Femur (tissue), 1 donor: ENCODE measurements at places on chromosomes 4 and X.

- DNase-seq: peak; percentile 35
Observed at GRCh38 chrX:130170752-130171445, 863 bp upstream of the RAB33A start.

GRCh38 chr4:162535121-162535520, 371.3 kb upstream of the FSTL5 start:
- no peak for DNase-seq

GRCh38 chr4:80185787-80186548, 11.3 kb upstream of the PRDM8 start:
- no peak for DNase-seq

- DNase-seq: no peak
Observed at GRCh38 chr4:139809757-139810140, 144.1 kb downstream of the MGST2 start.

- no peak for DNase-seq
Observed at GRCh38 chr4:153409924-153410501, 56.1 kb upstream of the TMEM131L start.

GRCh38 chrX:102658556-102658955, 7.3 kb downstream of the GPRASP1 start:
- no peak for DNase-seq

DNA sequence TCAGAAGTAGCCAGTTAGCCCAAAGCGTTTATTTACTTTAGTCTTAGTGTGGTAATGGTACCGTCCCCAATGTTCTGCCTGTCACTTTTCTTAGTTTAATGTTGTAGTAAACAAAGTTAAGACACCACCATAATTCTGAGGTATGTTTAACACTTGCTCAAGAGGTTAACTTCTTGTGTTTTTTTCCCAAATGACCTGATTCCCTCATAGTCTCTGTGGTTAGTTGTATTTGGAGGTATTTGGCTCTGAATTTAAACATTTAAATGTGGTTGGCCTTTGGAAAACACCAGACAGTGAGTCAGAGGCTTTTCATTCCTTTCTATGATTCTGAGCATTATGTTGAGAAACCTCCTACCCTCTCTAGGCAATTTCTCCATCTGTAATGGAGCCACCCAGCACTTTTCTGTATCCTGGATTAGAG, 47.9 kb downstream of the CXCL1 start:
- DNase-seq: no peak

GRCh38 chr4:85769009-85769408, 294.1 kb downstream of the ARHGAP24 start:
- no peak for DNase-seq

DNA sequence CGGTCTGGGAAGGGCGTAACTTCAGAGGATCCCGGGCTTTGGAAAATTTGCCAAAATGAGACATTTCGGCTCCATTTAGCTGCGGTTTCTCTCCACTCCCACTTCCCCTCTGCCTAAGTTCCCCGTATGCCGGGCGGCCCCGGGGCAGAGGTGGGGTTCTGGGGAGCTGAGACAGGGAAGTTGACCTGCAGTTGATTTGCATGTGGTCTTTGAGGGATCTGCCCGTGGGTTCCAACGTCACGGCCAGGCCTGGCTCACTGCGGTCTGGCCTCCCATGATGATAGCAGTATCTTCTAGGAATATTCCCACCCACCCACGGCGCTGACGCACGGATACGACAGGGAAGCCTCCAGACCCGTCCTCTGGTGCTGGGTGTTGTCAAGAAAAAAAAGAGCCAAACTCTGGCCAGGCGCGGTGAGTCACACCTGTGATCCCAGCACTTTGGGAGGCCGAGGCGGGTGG, 27.3 kb upstream of the CRLF2 start:
- peak; percentile 57 for DNase-seq
